HuH-7 (cell line): ENCODE measurements at places on chromosomes 5 and 9.

DNA sequence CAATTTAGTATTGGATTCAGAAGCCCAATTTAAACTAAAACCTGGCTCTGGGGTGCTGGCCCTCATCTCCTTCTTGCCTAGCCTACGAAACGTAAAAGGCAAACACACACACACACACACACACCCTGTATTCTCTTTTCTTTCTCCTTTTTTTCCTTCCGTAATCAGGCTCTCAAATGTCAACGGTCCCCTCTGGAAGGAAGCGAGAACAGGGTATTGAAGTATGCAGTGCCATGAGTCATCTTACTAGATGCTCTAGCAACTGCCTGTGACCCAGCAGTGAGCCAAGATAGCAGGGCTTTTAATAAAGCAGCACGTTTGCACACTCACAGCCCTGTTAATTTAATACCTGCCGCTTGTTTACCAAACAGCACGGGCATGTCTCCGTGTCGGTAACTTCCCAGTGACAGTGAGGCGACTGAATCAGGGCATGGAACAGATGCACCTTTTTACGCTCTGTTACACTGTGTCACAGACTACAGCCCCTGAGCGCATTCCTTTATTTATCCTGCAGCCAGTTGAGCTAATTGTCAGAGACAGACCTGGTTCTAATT lies 243.8 kb downstream of the BNC2 start:
- DNase-seq: no peak

- DNase-seq: no peak
Measured at GRCh38 chr9:72574156-72574810, 52.9 kb downstream of the TMC1 start.

GRCh38 chr9:135524130-135524861 lies 3.1 kb downstream of the LCN1 start:
- DNase-seq: no peak

- no peak for DNase-seq
Measured at GRCh38 chr5:135810188-135810943, 24.1 kb upstream of the SLC25A48 start.

DNA sequence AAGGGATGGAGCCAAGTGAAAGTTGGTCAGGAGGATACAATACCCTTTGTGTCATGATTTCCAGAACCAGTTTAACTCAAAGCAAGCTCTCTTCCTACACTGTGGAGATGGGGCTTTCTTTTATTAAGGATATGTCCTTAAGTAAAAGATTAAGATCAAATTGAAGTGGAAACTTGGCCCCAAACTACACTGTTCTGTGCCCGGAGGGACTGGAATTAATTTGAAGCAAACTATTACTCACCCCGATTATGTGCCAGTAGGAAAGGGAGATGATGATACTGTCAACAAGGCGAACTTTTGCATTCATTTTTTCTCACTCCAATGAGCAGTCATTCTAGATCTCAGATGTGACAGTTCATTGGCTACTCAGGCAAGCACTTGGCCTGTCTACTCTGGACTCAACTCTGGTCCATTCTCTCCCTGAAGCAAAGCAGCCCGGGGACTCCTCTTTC lies 186.7 kb downstream of the NTRK2 start:
- DNase-seq: no peak
